ENCODE measurements at places on chromosomes 2 and 18.

GRCh38 chr2:149744865-149745264, 157.3 kb upstream of the MMADHC start:
- DNase-seq, result no peak

GRCh38 chr2:230525682-230526081, 109.7 kb downstream of the SP100 start:
- no peak for DNase-seq

DNA sequence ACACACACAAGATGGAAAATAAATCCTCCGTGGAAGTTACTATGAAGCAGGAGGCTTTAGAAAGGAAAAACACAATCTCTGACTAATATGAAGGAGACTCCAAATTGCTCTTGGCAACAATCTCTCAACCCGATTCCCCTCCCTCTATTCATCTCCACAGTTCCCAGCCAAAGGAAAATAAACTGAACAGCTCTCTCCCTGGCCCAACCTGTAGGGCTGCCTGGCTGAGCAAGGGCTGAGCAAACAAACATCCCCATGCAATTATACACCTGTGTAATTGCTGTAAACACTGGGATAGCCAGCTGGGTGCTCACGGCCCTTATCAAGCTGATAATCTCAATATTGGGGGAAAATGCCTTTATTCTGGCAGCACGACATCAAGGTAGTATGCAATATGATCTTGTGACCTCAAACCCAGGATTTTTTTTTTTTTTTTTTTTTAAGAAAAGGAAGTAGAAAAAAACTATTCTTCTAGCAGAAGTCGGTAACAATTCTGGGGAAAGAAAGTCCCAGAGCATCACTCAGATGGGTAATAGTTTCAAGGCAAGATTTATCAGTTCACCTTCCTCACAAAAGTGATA, 203.3 kb upstream of the SMAD2 start:
- DNase-seq, result no peak

DNA sequence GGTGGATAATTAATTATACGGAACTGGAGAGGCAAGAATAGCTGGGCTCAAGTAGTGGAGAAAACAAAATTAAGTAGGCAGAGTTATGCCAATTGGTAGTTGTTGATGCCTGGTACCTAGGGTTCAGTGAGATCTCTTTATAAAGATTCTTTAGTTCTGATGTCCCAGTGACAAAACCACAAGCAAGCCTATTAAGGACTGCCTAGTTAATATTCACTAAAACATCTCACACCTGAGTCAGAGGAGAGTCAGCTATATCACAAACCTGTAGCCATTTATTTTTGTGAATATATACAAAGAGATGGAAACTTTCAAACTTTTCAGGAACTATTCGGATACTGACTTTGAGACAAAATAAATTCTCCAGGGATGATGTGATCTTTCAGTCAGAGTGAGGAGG, 213.9 kb upstream of the CYP26B1 start:
- no peak for DNase-seq

GRCh38 chr18:48835119-48835518, 115.6 kb downstream of the SMAD7 start:
- no peak for DNase-seq

All from GM06990 (cell line).